ENCODE measurements at places on chromosomes 7 and 10.

DNA sequence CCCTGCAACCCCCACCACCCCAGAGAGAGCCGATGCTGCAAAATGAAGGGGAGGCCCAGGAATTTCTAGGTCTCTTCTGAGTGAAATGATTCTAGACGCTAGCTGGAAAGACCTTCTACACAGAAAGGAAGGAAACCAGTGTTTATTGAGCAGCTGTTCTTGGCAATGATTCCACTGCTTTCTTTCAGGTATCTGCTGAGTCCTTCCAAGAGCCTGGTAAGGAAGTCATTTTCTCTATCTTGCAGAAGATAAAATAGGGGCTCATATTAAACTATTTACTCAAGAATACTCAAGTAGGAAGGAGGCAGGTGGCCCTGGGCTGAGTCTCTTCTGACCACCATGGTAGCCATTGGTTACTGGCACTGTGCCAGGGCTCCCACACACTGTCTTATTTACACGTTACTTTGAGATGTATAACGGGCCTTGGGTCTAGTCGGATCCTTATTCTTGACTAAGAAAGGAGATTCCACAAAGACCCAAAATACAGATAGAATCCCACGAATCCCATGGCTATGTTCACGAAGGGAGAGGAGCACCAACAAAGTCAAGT, 112.1 kb downstream of the GALNT11 start:
- DNase-seq, result no peak

DNA sequence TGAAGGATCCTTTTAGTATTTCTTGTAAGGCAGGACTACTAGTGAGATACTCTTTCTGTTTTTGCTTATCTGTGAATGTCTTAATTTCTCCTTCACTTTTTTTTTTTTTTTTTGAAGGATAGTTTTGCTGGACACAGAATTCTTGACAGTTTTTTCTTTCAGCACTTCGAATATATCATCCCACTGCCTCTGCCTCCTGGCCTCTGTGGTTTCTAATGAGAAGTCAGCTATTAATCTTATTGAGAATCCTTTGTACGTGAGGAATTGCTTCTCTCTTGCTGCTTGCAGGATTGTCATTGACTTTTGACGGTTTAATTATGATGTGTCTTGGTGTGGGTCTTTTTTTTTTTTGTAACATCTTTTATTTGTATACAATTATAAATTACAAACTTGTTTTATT, 12.6 kb upstream of the WAC start:
- DNase-seq, result no peak

GRCh38 chr10:3778692-3779157, 6.3 kb downstream of the KLF6 start:
- DNase-seq, result no peak

GRCh38 chr7:150489782-150490181, 24.9 kb upstream of the GIMAP7 start:
- no peak for DNase-seq

GRCh38 chr10:29555091-29555745, 79.6 kb downstream of the SVIL start:
- no peak for DNase-seq

- no peak for DNase-seq
Observed at GRCh38 chr10:19728376-19728775, 87.9 kb upstream of the PLXDC2 start.

DNA sequence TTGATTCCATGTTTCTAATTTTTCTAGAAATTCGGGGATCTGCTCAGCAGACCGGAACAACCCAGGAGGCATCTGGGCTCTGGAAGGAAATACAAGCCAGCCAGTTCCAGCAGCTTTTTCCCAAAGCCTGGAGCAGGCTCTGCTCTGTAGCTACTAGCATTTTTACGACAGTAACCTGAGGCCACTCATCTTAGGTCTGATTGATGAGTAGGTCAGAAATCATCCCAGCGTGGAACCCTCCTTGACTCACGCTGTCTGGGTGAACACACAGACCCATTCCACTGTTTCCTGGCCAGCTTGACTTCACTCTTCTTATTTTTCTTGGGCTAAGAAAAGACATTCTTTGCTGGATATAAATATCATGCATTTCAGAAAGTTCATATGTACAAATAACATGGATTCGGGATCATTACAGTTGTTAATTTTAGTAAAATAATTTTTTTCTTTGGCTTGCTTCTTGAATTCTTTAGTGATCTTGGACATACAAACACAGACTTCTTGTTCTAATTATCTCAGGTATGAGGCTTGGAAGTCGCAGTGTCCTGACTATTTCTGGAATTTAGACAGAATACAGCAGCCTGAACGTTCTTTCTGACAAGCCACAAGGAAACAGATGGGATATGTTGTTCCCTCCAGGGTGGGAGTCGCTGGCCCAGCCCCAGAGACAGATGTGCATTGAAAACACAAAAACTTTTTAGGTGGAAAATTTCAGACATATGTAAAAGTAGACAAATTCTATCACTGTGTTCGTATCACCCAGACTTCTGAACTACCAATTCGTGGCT, 54.6 kb upstream of the PITRM1 start:
- DNase-seq, result no peak

GRCh38 chr10:112526139-112526538, 79.1 kb downstream of the VTI1A start:
- no peak for DNase-seq

DNA sequence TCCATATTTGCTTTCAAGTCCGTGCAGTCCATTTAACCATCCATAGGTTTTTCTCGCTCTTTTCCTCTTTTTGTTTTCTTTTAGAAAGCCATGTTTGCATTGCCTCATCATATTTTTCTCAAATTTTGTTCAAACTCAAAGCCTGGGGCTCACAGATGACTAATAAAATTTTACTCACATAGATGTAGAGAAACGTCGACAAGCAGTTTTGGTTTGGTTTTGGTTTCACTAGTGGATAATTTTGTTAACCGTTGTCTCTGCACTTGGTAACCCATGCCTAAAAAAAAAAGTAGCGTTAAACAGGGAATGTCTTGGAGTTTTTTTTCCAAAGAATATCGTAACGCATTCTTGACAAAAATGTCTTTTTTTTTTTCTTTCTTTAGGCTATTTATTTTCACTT, 344.2 kb upstream of the GALNT17 start:
- no peak for DNase-seq

DNA sequence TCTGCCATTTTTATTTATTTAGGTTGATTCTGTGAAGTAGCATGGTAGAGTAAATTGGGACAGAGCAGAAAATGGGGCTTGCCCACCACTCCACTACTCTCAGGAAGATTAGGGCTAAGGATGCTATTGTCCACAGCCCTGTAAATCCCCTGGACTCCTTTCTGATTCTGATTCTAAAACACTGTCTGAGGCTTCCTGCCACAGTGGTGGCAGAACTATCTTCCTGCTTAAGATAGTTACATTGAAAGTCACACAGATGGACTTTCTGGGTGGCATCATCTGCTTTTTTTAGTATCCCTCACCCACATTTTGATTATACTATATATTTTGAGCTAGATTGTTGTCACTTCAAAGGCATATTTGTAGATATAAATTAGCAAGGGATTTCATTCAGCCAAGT, 50.0 kb downstream of the SPAM1 start:
- DNase-seq, result no peak

- DNase-seq, result no peak
Observed at GRCh38 chr10:13587391-13587790, 626 bp downstream of the PRPF18 start.

DNA sequence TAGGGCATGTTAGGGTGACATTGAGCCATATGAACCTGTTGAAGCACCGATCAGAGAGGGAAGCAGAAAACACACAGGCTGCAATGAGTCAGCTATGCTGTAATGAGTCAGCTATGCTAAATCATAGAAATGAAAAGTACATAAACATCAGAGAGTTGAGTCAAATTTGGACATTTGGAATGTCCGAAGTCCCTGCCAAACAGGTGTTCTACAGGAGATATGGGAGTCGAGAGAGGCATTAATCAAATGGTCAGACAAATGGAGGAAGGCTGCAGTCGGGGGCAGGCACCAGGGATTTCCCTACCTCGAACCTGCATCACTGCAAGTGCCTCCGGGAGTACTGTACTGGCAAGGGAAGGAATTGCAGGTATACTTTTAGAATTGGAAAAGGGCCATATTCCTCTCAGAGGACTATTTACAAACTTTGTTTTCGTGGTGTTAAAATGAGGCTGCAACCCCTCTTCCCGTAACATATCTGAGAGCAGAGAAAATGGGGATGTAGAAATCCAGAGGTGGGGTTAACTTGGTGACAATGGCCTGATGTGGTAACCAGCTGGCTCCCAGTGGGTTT, 8.8 kb upstream of the ZC3HAV1 start:
- DNase-seq, result no peak

All from HuH-7 (cell line).